ENCODE measurements at places on chromosomes 7 and 10.

GRCh38 chr10:124557648-124558338, 96.2 kb downstream of the LHPP start:
- no peak for DNase-seq

GRCh38 chr7:140059273-140060242, 3.2 kb downstream of the PARP12 start:
- DNase-seq: no peak

- DNase-seq: no peak
These were observed 45.1 kb upstream of the SGCE start for GRCh38 chr7:94700926-94701554.

DNA sequence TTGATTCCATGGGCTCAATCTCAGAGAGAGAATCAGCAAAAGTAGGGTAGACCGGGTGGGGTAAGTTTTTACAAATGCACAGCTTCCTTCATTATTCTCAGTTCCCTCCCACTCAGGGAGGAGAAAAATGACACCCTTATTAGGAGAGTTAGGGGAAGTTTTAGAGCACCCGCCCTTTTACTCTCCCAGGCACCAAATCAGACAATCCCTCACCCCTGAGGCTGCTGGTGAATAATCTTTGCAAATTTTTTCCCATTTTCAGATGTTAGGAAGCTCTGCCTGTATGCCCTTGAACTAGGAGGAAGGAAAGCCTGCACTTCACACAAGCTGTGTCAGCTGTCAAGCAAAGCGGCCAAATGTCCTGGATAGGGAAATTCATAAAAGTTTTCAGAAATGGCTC, 834.9 kb downstream of the GRID1 start:
- DNase-seq: no peak

- DNase-seq: no peak
These were observed 72.9 kb upstream of the KIAA1217 start for GRCh38 chr10:24136070-24136469.

- no peak for DNase-seq
These were observed 42.2 kb upstream of the OPALIN start for GRCh38 chr10:96401036-96401435.

- DNase-seq: no peak
These were observed 314.0 kb downstream of the BICC1 start for GRCh38 chr10:58826694-58827093.

GRCh38 chr10:34364253-34365037, 450.7 kb downstream of the PARD3 start:
- no peak for DNase-seq

DNA sequence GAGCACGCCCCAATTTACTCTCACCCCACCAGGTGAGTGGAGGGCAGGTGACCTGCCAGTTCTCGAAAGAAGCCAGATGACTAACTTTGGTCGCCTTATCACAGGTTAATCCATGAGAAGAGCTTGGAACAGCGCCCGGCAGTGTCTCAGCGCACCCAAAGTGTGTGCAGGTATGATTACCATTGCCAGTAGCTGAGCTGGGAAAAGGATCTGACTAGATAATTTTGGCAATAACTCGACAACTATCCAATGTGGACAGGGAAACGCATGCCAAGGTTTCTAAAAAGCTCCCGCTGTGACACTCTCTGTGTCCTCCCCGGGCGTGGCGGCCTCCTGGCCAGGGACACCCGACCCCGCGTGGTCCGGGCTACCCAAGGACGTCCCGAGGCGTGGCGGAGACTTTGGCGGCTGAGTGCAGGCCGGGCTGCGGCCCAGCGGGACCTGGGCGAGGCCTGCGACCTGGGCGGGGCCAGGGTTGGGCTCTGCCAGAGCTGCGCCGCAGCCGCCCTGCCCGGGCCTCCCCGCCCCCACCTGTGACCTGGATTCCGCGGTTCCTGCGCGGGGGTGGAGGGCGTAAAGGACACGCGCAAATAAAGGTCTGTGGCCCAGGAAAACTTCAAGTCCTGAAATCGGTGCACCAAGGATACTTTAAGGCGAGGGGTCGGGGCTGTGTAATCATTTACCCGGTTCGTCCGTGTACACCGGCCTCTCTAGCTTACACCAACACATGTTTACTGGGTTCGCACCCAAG, 13.7 kb upstream of the WAPL start:
- DNase-seq: no peak

- DNase-seq: no peak
These were observed 79.3 kb downstream of the ELFN1 start for GRCh38 chr7:1749351-1749863.

DNA sequence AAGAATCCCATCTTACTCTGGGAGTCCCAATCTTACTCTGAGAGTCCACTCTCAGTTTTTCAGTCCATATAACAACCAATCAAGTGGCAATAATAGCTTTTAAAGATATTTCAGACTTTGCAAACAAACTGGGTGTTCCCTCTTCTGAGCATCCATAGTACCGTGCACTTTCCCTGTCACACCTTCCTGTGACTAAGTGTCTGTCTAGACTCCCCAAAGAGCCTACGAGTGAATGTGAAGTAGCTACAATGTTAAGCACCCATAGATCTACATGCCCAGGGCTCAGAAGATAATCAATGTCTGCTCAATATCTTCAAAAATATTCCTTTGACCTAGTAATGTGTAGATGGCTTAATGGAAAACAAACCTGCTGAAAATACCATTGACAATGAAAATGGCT, 95.6 kb upstream of the ASAH2 start:
- DNase-seq: no peak

GRCh38 chr7:50608196-50608906, 43.1 kb upstream of the DDC start:
- no peak for DNase-seq

DNA sequence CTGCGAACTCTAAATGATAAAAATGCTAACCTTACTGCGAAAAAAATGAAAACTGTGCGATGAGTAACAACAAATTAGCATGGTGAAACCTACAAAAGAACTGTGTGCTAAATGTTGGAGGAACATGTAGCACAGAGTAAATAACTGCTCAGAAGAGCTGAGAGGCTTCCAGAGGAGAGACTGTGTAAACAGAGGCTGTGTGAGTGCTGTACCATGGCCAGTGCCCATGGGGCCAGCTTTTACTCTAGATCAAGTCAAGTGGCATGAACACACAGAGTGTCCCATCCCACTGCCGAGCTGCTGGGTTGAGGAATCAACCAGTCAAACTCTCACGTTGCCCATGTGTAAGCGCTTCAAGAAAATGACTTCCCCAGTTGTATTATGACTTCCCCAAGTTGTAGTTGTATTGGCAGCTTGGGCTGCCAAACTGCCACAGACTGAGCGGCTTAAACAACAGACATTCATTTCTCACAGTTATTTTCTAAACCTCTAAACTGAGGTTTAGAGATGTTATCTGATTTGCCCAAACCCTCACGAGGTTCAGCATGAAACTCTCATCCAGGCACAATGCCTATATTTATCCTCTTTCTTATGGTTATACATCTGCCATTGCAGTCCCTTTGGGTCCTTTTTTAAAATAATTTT, 270.7 kb downstream of the ABCA13 start:
- no peak for DNase-seq

- DNase-seq: no peak
These were observed 354.7 kb downstream of the PHTF2 start for GRCh38 chr7:78153285-78153684.

DNA sequence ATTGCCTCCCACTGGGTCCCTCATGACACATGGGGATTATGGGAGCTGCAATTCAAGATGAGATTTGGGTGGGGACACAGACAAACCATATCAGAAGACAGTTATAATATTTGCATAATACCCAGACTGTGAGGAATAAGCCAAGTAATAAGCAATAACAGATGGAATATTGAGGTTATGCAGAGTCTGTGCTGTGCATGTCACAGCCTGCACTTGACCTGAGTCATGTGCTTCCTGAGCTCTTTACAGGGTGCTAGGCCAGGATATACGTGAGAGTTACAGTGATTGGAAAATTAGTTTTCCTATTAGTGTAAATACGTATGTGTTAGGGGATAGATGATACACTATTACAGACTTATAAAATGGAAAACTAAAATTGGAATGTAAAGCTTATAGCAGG, 288.7 kb downstream of the SDK1 start:
- DNase-seq: no peak

GRCh38 chr7:106604303-106604924, 56.5 kb downstream of the CCDC71L start:
- no peak for DNase-seq

DNA sequence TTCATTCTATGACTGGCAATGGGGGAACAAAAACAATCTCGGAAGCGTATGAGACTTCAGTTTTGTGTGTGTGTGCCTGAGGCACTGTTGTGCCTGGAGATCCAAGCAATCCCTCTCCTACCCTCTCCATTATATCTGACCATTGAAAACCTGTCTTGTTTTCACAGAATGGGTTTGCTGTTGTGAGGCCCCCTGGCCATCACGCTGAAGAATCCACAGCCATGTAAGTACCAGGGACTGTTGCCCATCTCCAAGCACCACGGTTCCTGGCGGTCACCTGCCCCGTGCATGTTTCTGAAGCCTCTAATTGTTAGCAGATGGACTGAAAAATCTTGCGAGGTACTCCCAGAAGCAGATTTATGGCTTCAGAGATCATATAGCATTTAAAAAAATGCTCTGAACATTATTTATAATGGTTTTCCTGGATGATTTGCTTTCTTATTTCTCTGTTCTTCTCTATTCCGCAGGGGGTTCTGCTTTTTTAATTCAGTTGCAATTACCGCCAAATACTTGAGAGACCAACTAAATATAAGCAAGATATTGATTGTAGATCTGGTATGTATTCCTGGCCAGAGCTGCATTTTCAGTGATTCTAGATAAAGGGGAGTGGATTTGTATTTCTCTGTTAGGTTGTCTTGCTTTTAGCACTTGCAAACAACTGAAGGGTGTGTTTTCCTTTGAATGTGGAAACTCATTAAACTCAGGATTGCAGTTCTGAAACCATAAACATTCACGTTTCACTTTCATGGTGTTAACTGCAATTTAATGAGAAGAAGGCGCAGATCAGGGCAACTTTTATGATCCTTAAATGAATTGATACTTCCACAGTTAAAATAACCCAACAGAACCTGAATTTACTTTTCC, 288.2 kb downstream of the TWIST1 start:
- DNase-seq: no peak

DNA sequence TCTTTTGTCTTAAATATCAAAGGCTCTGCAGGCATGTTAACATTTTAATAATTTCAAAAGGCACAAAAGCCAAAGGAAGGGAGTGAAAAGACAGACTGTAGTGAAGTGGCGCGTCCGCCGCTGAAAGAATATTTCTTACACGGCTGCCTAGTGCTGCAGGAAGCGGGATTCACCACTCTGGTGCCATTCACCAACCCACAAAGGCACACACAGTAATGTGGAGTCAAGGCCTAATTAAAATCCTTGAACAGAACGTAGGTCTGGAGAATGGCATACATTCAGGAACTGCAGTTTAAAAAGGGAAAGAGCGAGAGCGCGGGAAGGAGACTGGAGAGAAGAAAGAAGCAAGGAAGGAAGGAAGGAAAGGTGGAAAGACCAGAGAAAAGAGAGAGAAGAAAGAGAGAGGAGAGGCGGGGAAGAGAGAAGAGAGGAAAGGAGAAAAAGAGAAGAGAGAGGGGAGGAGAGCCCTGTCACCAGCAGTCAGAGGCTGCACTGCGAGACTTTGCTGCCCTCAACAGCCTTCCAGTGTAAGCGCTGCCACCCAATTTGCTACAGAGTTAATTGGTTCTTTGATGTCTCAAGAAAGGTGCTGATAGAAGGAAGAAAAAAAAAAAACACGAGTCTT, 554.0 kb downstream of the MDFIC start:
- peak; percentile 6 for DNase-seq

DNA sequence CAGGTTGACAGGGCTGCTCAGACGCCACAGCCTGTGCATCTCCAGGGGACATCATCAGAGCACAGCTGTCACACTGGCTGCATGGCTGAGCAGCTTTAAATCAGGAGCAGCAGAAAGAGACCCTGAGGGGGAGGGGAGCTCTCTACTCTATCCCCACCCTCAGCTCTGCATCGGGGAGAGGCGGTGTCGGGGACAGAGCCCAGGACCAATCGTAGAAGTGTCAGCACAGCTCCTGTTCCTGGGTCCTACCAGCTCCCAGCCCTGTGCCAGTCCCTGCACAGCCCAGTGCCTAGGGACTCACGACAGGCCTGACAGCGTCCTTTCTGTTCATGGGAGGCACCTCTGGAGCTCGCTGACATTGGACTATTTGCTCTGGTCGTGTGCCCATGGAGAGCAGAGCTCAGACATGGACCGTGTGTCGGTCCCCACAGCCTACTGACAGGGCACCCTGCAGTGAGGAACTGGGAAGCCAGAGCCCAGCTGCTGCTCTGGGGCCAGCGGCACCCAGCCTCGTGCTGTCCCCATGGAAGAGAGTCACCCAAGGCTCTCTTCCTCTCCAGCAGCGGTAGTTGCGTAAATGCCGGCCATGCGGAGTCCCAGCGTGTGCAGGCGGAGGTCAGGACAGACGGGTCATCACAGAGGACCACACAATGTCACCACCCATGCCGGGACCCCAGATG, 20.4 kb upstream of the ANTXRL start:
- no peak for DNase-seq
